ENCODE measurements at places on chromosomes 7 and 10.

DNA sequence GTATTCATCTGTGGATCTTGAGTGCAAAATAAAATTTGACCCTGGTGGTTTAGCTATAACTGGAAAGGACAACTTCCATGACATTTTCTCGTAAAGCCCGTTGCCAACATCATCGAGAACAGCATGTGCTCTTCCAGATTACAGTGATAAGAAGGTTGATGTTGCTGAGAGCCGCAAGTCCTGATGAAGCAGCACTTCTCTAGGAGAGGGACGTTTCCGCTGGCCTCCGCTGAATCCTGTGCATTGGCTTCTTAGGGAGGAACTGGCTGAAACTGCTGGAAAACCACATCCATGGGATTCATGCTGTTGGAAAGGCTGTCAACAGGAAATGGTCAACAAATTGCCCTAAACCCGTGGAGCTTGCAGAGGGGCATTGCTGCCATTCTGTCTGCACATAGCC lies 21.4 kb upstream of the ABCB5 start:
- no peak for DNase-seq

DNA sequence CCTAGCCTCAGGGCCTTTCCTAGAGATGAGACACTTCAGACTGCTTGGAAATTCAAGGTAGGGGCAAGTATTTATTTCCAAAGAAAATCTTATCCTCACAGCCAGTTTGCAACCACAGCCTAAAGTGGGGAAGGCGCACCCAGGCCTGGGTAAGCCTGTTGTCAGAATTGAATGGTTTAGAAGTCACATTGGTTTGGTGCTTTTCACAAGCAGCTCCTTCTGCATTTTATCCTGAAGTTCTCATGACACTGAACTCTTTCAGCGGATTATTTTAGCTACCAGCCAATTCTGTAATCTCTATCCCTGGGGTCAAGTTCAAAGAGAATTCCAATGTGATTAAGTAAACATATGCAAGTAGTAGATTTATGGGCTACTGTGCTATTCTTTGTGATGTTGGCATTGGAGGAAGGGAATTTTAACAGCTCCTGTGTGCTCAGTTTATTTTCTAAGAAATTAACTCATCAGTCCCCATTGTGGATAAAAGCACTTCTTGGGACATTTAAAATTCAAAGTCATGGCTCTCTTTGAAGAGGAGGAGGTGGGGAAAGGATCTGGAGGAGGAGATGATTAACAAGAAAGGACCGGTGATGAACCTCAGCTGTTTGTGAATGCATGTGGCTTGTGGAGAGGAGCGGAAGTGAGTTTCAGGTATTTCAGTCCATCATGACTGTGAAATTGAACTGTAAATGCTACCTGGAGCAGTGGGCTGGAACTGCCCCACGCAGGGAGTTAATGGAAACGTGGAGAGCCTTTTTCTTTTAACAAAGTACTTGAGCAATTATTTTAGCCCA lies 90.2 kb upstream of the CACUL1 start:
- DNase-seq, result no peak

DNA sequence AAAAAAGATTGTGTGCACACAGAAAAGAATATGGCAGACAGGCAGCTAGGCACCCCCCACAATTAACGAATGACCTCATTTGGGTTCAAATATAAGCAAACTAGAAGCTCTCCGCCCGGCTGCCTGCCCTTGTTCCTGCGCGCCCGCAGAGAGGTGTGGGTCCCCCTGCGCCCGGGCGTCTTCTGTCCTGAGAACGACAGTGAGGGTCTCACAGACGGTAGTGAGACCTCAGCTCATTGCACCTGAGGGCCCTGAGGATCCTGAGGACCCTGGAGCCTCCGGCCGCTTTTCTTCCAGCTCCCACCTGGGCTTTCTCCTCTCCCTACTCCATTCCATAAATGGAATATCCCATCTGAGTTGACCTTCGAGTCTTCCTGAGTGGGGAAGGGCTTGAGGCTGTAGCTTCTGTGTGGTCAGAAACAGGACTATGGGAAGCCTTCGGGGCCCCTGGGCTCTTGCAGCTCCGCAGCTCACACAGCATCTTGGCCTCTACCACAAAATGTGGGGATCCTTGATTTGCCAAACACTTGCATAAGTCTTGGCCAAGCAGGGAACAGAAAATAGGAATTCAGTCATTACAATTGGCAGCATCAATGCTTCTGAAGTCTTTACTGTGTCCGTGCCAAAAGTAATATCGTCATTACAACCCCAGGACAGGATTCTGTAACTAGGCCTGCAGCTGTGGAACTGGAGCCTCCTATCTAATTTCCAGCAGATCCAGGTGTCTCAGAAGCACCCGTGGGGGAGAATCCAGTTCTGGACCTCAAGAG lies 43.8 kb downstream of the JAKMIP3 start:
- no peak for DNase-seq

- no peak for DNase-seq
Observed at GRCh38 chr10:11663763-11664555, 52.5 kb upstream of the USP6NL start.

DNA sequence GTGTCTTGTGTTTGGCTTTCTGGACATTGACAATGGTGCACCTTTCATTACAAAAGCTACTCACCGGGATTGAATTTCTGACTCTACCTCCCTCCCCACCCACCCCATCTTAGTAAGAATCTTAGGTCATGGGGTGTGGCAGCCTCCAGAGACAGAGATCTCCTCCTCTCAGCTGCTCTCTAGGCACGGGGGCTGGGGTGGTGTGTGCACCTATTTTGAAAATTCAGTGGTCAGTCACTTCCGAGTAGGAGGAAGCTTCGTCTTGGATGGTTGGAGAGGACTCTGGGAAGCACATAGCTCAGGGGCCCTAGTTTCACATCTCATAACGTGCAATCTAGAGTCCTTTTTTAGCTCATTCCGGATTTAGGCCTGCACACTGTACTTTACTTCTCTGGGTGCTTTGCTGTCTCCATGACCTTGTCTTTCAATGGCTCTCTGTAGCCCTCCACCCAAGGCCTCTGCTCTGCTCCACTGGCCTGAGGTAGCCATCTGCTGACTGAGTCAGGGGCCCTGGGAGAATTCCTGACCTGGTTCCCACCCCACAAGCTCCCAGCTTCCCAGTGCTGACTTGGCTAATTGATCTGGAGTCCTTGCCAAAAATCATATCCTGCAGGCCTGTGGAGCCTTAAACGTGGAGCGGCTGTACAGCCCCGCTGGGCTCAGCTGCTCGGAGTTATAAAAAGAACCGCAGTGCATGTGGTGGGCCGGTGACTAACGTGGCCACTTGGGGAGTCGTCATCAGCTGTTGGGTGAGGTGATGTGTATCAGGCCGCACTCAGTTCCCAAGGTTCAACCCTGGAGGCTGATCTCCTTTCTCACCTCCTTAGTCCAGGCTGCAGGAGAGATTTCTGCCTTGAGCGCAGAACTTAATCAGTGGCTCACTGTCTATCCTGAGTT lies 19.3 kb upstream of the ADAMTS14 start:
- no peak for DNase-seq

DNA sequence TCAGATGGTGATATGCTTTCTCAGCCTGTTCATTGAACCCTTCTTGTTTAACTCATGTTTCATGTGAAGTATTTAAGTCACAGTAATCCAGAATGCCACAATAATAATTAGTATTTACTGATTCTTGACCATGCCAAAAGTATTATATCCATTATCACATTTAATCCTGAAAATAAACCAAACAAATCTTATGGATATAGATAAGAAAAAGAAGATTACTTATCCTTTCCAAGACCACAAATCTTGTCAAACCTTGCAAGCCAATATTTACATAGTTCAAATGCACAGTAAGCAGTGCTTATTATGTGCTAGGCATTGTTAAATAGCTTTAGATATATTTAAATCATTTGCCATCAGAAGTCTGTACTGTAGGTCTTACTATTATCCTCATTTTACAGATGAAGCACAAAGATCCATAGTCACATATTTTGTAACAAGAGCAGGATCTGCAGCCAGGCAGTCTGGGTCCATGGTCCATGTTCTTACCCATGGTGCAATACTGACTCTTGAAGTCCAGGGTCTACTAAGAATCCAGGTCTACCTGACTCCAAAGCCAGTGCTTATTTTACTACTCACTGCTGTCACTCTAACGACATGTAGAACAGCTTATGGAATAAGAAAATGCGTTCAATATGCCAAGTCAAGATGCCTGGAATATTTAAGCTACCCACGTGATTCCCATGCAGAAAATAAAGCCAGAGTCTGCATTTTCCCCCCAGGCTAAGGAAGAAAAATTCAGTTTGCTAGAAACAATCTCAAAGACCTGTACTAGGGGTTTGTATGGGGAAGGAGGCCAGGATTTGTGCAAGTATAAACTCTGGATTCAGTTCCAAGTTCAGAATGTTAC lies 984.8 kb upstream of the LRRTM3 start:
- peak; percentile 17 for DNase-seq

DNA sequence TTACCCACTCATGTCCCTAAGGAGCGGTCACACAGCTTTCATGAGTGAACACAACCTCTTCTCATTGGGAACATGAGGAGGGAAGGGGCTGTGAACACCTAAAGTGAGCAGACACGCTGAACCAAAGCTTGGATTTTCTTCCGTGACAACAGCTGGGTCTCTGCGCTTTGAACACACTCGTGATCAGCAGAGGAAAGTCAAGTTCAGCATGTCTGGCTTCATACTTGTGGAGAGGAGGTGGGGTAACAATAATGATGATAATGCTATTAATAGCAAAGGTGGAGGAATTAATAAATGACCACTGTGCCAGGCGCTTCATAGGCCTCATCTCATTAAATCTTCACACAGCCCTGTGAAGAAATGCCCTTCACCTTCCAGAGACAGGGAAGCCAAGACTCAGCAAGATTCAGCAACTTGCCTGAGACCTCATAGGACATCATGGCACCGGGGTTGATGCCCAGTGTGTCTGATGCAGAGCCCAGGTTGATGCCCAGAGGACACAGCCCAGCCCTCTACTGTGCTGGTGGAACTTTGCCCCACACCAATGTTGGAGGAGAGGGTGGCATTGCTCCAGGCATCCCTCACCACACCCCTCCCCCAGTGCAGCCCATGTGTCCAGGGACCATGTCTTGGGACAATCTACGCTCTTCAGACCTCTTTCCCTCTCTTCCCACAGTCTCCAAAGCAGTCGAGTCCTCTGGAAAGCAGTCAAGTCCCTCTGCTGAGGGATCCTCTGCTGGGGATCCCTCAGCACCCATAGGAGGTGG lies 40.6 kb downstream of the GSDME start:
- DNase-seq, result no peak

DNA sequence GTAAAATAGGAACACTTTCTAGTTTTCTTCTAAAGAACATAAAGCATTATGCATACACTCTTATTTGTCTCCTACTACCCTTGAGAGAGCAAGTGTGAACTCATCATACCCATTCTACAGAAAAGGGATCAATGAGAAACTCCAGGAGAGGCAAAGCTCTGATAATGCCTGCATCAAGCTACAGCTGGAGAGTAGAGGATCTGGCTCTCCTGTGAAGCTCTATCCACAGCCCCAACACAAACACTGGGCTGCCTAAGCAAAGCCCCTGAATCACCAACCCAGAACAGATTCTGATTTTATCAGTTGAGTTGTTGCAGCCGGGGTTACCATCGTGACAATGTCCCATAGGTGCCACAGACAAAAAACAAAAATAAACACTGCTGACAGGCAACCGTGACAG lies 74.9 kb downstream of the NUDCD3 start:
- DNase-seq, result no peak

DNA sequence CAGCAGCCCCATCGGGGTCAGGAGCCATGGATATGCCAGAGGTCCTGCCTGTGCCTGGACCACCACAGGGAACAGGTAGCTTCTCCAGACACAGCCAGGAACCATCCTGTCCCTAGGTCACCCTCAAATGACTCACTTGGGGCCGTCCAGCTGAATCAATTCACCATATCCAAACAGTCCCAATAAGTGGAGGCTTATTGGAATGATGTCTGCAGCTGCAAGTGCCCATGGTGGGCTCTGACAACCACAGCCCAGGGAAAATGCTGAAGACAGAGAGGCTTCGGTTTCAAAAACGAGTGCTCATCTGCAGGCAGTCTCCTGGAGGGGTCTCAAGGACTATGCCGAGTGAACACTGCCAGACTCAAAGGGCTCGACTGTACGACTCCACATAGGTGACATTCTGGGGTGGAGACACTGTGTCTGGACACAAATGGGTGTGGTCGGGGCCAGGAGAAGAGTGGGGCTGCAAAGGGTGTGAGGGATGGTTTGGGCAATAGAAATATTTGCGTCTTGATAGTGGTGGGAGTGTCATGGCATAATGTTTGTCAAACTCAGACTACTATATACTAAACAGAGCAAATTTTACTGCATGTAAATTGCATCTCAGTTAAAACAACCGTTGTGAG lies 204.8 kb downstream of the TNS3 start:
- no peak for DNase-seq

DNA sequence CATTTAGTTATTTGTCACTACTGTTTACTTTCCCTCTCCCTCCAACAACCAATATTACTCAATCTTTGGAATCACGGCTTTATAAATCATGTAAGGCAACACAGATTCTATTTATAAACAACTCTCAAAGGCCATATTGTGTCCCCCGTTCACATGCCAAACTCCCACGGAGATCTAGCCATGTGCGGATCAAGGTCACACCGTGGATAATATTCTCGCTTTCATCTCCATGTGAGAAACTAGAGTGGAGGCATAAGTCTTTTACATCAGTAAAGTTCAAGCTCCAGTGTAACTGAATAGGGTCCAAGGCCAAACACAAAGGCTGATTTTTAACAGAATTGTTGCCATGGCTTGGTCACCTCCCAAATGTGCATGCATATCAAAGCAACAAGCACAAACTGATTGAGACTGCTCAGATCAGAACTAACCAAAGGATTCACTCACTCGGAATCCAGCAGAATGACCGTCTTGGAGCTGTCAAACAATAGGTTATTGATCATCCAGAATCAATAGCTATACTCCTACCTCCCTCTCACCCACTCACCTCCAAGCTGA lies 569.5 kb upstream of the LRRN3 start:
- DNase-seq, result no peak

- no peak for DNase-seq
Observed at GRCh38 chr7:103710247-103710646, 264.2 kb upstream of the SLC26A5 start.

DNA sequence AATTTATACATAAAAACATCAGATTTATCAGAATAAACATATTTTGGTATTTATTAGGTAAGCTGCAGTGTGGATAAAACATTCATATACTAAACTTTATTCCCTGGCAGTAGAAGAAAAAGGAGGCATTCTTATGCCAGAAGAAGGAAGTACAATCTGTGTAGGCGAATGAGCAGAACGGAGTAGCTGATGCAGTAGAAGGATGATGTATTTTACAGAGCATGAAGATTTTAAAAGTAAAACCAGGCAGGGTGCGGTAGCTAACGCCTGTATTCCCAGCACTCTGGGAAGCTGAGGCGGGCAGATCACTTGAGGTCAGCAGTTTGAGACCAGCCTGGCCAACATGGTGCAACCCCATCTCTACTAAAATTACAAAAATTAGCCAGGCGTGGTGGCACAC lies 294.9 kb upstream of the MKLN1 start:
- DNase-seq, result no peak

- DNase-seq, result no peak
Observed at GRCh38 chr10:97801422-97801821, 29.6 kb upstream of the SFRP5 start.

DNA sequence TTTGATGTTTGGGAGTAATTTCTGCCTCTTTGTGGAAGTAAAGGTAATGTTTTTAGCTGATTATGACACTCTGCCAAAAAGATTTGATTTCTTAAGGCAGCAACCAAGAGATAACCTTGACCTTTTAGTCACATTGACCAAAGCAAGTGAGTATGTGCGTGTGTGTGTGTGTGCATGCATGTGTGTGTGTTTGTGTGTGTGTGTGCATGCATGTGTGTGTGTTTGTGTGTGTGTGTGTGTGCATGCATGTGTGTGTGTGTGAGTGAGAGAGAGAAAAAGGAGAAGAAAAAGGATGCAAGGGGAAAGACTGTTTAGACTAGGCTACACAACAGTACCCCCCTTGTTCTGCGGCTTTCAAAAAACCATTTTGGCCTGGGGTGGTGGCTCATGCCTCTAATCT lies 88.1 kb upstream of the NPVF start:
- DNase-seq, result no peak

Data from D721Med (cell line).